ENCODE measurements at places on chromosomes 16 and 17.

DNA sequence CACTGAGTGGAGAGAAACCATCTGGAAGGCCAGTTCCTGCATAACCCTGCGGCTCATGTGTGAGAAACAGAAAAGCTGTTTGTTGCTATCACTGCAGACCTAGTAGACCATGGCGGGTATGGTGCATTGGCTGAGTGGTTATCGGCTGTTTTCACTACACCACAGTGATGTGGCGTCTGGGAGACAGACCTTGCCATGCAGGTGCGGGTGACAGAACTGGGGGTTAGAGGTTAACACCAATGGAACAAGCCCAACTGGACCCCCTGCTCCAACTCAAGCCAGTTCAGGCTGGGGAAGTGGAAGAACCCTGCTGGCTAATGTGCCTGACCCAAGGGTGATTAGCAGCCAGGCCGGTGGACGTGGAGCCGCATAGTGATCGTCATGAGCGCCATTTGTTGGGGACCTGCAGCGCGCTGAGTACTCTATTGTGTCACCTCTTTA, 91.9 kb downstream of the IRF8 start:
- no peak for DNase-seq

GRCh38 chr17:43349142-43349541, 49.7 kb upstream of the ARL4D start:
- DNase-seq = no peak

DNA sequence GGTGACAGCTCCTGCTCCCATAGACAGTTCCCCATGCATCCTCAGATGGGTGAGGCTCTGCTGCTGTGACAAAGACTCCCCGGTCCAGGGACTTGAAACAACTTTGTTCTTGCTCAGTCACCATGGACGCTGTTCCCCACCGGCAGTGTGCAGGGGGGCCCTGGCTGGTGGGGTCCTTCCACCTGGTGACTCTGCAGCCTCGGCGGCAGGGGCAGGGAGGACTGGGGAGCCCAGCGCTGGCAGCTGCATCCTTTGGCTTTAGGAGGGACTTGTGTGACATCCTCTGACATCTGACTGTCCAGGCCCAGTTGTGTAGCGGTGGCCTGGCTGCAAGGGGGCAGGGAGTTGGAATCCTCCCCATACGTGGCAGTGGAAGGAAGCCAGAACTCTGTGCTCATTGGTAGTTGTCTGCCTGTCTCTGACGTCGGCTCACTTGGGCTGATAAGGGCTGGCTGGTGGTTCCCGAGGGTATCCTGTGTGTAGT, 107.3 kb downstream of the CMIP start:
- no peak for DNase-seq

GRCh38 chr17:75740215-75740614, 19.0 kb downstream of the ITGB4 start:
- no peak for DNase-seq

DNA sequence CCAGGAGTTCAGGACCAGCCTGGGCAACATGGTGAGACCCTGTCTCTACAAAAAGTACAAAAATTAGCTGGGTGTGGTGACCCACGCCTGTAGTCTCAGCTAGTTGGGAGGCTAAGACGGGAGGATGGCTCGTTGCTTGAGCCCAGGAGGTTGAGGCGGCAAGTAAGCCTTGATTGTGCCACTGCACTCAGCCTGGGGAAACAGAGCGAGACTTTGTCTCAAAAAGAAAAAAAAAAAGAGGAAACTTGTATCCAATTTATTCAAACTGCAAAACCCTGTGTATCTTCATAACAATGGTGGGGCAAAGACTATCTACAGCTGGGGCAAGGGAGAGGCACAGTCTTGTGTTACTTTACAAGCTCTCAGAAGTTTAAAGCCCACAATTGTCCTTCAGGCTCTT, 21.5 kb downstream of the GRB7 start:
- DNase-seq = no peak
